Iris pigment epithelial cell (primary cell): ENCODE measurements at places on chromosomes 6 and 20.

DNA sequence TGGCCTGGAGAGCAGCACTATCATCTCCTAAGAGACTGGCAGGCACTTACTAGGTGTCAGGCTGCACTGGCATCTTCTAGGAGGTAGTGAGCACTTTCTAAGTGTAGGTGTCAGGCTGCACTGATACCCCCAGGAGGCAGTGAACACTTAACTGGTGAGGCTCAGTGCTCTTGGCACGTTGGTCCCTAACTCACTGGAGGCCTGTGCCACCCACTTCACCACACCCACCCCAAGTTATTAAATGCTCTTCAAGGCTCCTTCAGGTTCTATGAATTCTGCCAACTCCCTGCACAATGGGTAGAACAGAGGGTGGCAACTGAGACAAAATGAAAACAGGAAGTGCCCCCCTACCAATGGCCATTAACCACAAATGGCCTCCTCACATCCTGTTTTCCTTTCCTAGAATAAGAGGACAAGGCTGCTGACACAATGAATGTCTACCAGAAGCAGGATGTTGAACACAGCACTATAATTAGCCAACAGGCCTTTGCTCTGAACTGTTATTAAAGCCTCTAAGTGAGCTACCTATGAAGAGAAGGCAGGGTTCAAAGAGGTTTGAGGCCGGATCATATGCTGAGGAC, 29.4 kb downstream of the NCOA5 start:
- no peak for DNase-seq

GRCh38 chr6:106546691-106547414, 82.4 kb downstream of the RTN4IP1 start:
- DNase-seq: peak; percentile 82

GRCh38 chr6:14165091-14165490, 47.5 kb downstream of the CD83 start:
- DNase-seq: peak; percentile 61

- DNase-seq: peak; percentile 64
These were observed 23.1 kb downstream of the GNAS start for GRCh38 chr20:58875541-58876134.

GRCh38 chr6:35747877-35748276, 11.0 kb downstream of the ARMC12 start:
- no peak for DNase-seq

GRCh38 chr20:24658920-24659660, 189.7 kb downstream of the SYNDIG1 start:
- no peak for DNase-seq

DNA sequence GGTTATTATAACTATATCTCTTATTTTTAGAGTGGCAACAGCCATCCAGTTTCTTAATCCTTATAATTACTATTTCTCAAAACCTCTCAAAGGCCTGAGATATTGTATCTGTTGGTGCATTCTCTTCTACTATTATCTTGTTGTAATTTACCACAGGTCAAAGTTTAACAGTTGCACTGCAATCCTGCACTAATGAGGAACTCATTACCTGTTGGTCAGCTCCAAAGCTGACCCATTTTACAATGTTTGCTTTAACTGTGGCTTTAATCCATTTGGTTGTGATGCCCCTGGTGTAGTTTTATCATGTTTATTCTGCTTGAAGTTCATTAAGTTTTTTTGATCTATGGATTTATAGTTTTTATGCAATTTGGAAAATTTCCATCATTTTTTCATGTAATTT, 6.3 kb upstream of the ADGB start:
- no peak for DNase-seq

GRCh38 chr6:36320475-36320874, 16.2 kb downstream of the BNIP5 start:
- no peak for DNase-seq

GRCh38 chr6:32154514-32155161, 697 bp downstream of the PPT2 start:
- peak; percentile 73 for DNase-seq

GRCh38 chr6:74623027-74623426, 582.8 kb downstream of the COL12A1 start:
- no peak for DNase-seq

DNA sequence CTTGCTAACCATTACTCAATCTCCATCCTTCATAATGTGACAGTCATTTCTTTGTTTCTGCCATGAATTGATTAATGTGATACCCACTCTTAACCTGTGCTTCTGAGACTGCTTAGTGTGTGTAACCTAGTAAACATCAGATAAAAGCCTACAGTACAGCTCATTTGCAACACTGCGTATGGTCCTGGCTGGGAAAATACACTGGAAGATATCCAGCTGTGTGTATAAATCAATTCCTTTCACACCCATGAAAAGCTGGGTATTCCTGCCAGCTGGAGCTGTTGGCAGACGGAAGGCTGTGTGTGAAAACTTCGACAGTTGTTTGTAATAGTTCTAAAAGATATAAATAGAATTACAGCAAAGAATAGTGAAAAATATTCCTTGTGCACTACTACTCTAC, 509.2 kb downstream of the FRK start:
- DNase-seq: no peak

GRCh38 chr6:71621918-71622519, 264.3 kb upstream of the RIMS1 start:
- peak; percentile 20 for DNase-seq

GRCh38 chr6:106254636-106255035, 70.9 kb downstream of the ATG5 start:
- peak; percentile 81 for DNase-seq

DNA sequence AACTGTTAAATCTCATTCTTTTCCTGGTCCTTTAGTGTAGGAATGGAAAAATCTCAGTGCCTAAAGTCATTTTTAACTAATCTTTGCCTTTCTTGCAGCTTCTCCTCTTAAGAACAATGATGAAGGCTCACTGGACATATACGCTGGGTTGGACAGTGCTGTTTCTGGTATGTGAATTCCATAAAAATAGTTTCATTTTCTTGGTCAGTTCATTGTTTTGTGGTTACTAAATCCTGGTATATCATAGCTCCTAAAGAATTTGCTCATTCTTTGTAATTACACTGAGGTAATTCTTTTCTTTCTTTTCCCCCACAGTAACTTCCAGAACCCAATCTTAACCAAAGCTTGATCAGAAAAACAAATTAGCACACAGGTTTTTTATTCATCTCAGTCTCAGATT, 23.4 kb downstream of the CASP8AP2 start:
- DNase-seq: peak; percentile 71

DNA sequence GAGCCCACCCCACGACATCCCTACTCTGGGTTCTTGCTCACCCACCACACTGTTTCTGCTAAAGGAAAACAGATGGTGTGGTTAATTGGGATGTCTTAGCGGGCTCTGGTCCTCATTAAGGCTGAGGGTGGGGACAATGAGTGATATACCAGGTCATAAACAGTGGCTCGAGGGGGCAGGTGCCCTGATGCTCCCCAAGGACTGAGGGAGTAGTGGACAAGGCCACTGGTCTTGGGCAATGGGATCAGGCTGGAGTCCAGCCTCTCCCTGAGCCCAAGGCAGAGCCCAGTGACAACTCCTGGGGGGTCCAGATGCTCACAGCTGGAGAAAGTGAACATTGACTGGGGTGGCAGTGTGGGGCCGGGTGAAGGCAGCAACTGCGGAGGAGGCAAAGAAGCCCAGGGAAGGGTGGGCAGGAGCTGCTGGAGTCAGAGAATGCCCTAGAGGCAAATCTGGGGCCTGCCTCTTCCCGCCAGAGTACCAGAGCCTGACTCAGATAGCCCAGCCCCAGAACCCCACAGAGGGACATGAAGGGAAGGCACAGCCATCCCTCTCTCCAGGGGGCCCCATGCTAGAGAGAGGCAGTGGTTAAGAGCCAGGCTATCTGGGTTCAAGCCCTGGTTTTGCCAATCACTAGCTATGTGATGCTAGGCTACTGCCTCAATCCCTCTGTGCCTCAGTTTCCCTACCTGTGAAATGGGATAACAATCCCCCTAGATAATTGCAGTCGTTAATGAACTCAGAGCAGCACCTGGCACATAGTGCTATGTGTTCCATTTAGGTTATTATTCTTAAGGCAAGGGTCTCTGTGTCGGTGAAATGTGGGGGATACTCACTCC, 72.3 kb downstream of the MRPL14 start:
- DNase-seq: no peak

DNA sequence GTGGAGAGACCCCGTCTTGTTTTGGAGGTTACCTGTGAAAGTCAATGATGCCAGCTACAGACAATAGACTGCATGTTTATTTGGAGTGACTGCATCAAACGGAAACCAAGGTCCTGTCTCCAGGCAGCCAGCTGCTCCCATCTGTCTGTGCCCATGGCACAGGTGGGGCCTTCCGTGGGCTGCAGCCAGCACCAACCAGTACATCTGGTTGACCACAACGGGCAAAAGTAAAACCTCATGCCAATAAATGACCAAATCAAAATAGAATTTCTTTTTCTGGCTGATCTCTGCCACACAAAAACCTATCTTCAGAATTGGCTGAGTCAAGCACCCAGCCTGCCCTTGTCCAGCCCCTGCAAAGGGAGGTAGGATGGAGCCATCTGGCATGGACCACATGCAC, 33.5 kb downstream of the DLL1 start:
- DNase-seq: no peak

DNA sequence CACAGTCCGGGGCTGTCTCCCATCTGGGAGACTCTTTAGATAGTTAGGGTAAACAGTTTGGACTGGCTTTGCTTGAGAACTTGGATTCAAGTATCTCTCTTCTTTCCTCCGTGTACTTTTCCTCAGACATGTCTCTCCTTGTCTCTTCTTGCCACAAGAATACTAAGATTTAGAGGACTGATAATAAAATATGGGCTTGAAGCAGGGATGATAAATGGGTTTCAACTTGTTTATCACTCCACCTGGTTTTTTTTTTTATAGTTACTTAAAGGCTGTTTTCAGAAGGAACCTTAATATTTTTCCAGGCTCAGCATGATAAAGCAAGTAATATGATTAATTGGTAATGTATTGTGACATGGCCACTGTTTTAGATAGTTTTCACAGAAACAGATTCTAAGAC, 40.9 kb upstream of the KIF13A start:
- DNase-seq: no peak

DNA sequence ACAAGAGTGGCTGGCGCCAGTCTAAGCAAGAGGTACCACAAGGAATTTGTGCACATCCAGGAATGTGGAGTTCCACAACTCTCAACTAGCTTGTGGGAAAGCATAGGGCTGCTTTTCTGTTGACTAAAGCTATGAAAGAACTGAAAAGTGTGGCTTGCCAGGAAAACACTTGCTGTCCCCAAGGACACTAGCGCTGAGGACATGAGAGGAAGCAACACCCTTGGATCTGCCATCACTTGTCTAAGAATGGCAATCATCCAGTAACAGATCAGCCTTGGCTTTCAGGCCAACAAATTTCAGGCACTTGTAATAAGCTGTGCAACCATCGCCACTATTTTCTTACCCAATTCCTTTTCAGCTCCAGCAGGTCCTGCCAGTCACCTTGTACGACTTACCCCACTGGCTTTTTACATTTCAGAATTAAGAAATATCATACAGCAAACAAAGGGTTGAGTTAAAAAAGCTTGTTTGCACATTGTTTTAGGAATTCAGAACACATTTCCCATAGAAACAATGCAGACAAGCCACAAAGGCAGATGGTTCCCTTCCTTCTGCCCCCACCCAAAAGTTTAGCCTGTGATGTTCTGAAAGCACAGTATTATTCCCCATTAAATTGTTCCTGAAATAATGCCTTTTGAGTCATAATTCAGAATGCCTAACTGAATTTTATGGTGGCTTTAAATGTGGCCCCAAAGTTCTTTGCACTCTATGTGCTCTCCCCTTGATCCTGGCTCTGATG, 57.9 kb upstream of the SSTR4 start:
- DNase-seq: no peak

- no peak for DNase-seq
These were observed 18.1 kb downstream of the PLEKHG1 start for GRCh38 chr6:150617496-150618460.

- no peak for DNase-seq
These were observed 20.4 kb upstream of the CTNNBL1 start for GRCh38 chr20:37673444-37673843.
